Suppressor macrophage (primary cell): ENCODE measurements at places on chromosomes 5 and 9.
A peak's percentile ranks its signal among the peaks of the same experiment; 100 is the strongest.

GRCh38 chr5:33312571-33313549 is 127.9 kb upstream of the TARS1 start:
- no peak for DNase-seq

GRCh38 chr9:94991961-94992907 is 265.7 kb downstream of the AOPEP start:
- DNase-seq: no peak

- no peak for DNase-seq
Measured at GRCh38 chr5:152912924-152913323, 507.8 kb upstream of the NMUR2 start.

DNA sequence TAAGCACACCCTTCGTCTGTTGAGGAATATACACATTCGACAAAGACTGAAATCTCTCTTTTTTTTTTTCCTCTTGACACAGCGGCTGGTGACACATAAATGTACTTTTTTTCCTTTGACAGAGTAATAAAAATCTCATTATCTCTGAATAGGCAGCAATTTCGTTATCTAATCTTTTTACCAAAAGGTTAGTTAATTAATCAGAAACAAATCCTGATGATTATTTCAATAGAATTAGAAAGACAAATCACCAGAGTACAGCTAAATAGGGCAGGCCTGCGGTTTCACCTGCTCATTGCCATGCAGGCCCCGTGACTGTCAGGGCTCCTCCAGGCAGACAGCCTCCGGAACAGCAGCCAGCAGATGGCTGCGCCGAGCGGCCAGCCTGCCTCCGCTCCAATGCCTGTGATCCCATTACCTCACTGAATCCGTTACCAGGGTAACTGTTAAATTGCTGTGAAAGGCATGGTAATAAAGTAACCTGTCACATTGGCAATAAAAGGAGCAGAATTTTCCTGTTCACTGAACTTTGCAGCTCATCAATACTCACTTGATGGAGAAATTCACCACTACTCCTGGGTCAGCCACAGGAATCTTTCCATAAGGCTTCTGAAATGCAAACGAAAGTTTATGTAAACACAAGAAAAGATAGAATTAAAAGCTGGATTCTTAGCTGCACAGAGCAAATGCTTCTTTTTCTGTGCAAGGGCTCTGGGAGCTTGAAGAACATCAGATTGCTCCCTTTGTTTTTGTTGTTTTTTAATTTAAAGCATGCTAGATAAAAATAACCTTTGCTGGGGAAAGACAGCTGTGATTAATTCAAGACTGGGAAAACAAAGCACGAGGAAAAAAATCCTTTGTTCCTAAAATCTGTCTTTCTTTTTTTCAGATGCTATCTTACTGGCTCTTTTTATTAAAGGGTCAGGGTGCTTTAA is 666.4 kb upstream of the ZNF608 start:
- peak; percentile 10 for DNase-seq
